ENCODE measurements at places on chromosomes 4 and X.

DNA sequence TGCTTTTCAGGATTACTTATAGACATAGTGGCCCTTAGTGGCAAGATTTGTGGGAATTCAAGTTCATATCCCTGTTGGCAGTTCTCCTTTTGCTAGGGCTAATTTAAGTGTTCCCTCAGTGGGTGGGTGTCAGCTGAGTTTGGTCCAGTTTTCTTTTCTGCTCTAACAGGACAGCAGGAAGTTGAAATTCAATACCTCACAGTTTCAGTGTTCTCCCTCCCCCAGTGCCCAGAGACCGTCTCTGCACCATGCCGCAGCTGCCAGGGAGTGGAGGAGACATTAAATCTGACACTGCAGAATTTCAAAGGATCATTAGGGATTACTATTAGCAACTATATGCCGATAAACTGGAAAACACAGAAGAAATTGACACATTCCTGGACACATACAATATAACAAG is 50.7 kb downstream of the UBE2NL start:
- no peak for DNase-seq

GRCh38 chr4:171718069-171718468 is 95.1 kb upstream of the GALNTL6 start:
- DNase-seq = no peak

DNA sequence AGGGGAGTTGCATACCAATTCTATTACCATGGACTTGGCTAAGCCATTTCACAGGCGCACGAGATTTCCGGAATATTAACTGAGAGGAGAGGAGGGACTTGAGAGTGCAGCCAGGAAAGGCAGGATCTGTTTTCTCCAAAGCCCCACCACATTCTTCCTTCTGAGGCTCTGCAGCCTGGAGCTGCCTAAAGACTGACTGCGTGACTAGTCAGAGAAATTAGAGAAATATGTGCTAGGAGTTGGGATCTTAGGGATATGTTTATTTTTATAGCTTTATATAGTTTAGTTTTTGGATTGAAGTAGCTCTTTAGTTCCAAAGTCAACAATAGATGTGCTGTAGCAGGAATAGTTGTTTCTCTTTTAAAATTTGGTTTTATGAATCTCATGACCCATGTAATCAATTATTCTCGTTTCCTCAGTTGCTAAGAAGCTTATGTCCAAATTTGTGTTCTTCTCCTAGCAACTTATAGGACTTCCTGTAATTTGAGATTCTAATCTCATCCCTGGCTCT is 300.1 kb upstream of the DDX53 start:
- DNase-seq = no peak

GRCh38 chrX:1582686-1583437 is 8.5 kb upstream of the AKAP17A start:
- peak; percentile 35 for DNase-seq

DNA sequence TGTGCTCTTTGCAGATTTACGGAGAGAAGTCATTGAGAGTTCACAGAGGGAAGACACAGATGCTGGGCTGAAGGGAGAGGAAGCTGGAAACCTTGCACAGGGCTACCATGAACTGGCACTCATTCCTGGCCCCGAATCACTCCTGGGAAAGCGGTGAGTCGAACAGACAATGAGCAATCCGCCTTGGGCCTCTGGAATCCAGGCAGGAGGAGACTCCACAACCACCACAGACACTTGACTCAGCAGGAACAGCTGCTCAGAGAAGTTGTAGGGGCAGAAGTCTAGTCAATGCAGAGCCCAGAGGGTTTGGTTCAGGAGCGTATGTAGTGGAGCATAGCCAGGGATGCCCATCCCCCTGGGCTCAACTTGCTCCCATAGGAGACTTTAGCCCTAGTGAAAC is 62.8 kb upstream of the GRIA3 start:
- DNase-seq = no peak

DNA sequence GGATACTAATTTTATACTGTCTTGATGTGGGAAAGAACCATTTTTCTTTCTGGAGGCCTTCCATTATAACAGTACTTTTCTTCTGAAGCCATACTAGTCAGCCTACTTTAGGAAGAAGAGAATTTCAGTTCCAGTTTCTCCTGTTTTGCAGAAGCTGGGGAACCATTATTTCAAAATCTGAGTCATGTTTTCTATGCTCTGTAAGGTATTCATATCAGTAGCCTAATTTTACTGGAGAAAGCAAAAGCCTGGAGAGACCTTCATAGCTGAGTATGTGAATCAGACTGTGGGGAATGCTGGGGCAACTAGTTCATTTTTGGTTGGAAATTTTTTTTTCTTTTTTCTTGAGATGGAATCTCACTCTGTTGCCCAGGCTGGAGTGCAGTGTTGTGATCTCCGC is 22.4 kb downstream of the AFF1 start:
- no peak for DNase-seq

GRCh38 chrX:134162032-134162431 is 75.0 kb upstream of the CCDC160 start:
- DNase-seq = no peak

DNA sequence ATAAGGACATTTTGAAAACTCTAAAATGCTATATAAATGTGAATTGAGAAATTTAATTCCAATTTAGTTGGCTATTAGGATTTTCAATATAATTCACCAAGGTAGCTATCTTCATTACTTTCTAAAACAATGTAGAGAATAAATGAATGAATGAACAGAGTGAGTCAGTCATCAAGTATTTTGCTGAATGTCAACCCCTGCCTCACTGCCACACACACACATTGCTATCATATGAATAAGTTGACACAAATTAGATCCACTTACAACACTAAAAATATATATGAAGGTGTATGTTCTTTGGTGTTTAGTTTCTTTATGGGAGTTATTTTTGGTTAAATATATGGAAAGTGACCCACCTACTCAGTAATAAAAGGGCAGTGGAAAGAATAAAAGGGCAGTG is 141.4 kb upstream of the SMIM10 start:
- DNase-seq = no peak

DNA sequence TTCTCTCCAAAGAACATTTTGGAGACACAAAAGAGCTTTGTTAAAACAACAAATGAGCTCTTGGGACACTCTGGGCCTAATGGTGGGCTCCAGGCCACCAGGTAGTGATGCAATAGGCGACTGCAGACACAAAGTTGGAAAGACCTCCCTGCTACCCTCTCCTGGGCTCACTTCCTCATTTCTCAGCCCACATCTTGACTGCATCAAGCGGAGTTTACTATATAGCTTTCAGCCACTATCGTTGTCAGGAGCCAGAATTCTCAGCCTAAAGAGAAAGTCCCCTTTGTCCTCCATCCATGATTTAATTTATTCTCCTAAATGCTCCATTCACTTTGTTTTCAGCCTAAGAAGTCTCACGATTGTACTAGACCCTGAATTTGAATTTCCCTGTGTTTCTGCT is 114.9 kb downstream of the EFHC2 start:
- DNase-seq = no peak

- no peak for DNase-seq
Measured at GRCh38 chr4:137420901-137421396, 111.3 kb downstream of the PCDH18 start.

DNA sequence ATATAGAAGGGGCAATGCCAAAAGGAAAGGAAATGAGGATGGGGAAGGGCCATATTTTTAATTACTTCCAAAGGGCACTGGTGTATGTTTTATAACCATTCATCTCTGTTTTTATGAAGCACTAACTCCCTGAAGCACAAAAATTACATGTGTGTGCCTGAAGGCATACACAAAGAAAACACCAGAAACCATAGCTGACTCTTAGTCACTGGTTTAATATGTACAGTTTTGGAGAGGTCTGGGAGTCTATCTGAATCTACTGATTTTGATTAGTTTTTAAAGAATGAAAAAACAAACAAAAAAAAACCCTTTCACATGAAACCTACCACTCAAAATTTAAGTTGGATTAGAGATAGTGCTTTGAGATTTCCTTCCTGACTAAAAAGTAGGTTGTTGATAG is 438.7 kb downstream of the RPA4 start:
- no peak for DNase-seq

DNA sequence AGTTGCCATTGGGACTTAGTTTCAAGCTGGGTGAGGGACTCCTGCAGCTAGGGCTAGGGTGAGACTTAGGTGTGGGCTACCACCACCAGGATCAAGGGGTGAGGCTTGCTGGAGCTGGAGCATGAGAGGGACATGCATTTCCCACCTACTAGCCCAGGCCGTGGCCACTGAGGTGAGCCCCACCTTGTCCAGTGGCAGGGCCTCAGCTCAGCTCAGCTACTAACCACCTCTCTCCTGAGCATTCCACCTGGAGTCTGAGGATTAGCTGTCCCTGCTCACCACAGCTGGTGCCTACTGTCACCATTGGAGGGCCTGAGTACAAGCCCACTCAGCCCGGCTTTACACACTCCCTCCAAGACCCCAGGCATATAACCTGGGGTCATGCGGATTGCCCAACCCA is 62.6 kb upstream of the MAGEH1 start:
- DNase-seq = no peak

- no peak for DNase-seq
Measured at GRCh38 chr4:70895811-70896491, 6.2 kb upstream of the MOB1B start.

DNA sequence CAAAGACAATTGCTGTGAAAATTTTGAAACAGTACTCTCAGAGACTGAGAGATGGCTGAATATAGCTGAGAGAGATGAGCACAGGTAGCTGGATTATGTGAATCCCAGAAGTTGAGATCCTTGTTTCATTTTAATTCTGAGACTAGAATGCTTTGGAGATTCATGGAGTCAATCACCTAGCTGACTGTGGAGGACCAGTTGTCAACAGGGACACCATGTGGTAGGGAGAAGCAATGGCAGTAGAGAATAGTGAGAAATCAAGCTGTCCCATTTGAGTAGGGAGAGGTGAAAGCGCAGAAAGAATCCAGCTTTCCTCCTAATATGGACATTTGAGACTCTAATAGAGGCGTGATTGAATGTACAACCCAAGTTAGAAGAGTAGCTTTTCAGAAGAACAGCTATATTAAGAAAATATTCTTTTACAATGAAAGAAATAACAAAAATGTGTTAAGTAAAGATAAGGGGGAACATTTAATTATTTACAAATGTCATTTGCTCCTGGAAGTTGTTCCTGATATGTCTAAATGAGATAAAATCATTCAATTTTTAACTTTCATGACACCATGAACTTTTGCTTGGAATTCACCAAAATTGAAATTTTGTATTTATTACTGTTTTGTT is 30.3 kb upstream of the GLRB start:
- no peak for DNase-seq

DNA sequence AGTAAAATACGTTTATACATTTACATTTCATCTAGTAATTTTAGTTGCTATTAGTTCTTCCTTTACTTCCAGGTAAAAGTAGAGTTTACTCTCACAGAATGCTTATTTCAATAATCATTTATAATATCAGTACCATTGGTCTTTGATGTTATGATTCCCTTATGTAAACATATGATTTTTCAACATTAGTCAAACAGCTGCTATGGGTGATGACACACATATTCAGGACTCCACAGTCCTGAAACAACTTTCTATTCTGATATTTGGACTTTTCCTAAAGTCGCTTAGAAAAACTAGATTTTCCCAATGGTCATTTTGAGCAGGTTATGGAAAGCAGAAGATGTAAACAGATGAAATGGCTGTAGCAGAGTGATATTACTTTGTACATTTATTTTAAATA is 369.8 kb downstream of the UNC5C start:
- no peak for DNase-seq

DNA sequence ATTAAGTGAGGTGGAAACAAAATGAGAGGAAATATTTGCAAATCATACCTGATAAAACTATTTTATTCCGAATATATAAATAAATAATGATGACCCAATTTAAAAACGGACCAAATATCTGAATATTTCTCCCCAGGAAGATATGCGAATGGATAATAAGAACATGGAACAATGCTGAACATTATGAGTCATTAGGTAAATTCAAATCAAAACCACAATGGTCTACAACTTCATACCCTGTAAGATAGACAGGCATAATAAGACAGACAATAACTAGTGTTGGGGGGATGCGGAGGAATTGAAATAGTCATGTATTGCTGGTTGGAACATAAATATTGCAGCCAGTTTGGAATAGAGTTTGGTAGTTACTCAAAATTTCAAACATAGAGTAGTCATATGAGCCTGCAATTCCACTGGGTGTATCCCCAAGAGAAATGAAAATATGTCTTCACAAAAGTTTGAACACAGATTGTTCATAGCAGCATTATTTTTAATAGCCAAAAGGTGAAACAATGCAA is 47.6 kb upstream of the DRP2 start:
- no peak for DNase-seq

- DNase-seq = no peak
Measured at GRCh38 chr4:6929812-6930464, 20.3 kb downstream of the TBC1D14 start.

- DNase-seq = no peak
Measured at GRCh38 chr4:40923316-40924095, 173.8 kb downstream of the NSUN7 start.

DNA sequence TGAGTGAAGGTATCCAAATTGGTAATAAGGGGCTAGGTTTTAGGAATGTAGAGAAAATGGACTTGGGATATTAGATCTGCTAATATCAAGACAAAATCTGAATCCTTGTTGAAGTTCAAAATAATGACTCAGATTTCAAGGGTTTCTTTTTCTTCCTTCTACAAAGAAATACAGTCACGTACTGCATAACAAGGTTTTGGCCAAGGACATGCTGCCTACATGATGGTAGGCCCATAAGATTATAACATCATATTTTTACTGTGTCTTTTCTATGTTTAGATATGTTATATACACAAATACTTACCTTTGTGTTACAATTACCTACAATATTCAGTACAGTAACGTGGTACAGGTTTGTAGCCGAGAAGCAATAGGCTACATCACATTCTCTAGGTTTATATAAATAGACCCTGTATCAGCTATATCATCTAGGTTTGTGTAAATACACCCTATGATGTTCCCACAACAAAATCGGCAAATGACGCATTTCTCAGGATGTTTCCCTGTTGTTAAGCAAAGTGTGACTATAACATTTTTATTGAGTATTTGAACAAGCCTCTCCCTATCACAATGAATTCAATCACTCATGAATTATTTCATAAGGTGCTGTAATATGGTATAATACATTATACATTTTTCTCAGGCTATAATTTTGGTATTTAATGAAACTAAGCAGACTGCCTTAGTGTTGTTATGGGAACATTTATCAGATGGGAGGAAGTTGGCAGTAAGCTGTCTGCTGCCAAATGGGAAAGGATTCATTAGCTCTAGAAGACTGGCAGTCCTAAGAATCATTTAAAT is 186.3 kb downstream of the PPP3CA start:
- no peak for DNase-seq

DNA sequence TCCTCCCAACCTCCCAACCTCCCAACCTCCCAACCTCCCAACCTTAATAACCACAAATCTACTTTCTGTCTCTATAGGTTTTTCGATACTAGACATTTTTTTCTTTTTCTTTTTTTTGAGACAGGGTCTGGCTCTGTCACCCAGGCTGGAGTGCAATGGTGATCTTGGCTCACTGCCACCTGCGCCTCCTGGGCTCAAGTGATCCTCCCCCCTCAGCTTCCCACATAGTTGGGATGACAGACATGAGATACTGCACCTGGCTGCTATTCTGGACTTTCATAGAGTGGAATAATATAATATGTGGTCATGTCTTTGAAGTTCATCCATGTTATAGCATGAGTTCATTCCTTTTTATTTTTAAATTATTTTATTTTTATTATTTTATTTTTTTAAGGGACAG is 39.5 kb upstream of the ZFX start:
- no peak for DNase-seq
